ENCODE measurements at places on chromosomes 12 and 14. TPM values are rescaled to one million over a fixed set of nuclear protein-coding genes. Genes with fewer than 3 reads are reported as not detected.

DNA sequence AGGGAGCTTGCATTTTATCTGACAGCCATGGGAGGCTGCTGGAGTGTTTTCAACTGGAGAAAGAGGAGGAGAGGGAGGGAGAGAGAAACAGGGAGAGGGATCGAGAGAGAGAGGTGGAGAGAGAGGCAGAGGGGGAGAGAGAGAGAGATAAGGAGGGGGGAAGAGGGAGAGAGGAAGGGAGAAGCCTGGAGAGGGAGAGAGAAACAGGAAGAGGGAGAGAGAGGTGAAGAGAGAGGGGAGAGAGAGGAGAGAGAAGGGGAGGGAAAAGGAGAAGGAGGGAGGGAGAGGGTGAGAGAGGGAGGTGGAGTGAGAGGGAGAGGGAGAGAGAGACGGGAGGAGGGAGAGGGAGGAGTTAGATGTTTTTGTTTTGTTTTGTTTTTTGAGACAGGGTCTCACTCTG lies 45.6 kb downstream of the DNAH10 start:
- H3K4me1 ChIP-seq = peaks cover 7% of the 10 kb centered on the region
- H3K4me3 ChIP-seq = no peak overlapping the region
- H3K27ac ChIP-seq = no peak overlapping the region
- peaks cover 13% of the 10 kb centered on the region for H3K27me3 ChIP-seq

- H3K27me3 ChIP-seq = no peaks in the 10 kb centered on the region
- peak; percentile 35 for DNase-seq
- peaks cover 17% of the 10 kb centered on the region for H3K36me3 ChIP-seq
- H3K4me1 ChIP-seq = peaks cover 41% of the 10 kb centered on the region
Observed at GRCh38 chr12:51082561-51083125, 753 bp downstream of the CSRNP2 start.

GRCh38 chr14:73105727-73106126 lies 30.6 kb upstream of the PSEN1 start:
- peaks cover 74% of the 10 kb centered on the region for H3K36me3 ChIP-seq
- H3K27me3 ChIP-seq = no peaks in the 10 kb centered on the region
- H3K4me1 ChIP-seq = no peaks in the 10 kb centered on the region
- H3K4me3 ChIP-seq = no peak overlapping the region
- DNase-seq = no peak

DNA sequence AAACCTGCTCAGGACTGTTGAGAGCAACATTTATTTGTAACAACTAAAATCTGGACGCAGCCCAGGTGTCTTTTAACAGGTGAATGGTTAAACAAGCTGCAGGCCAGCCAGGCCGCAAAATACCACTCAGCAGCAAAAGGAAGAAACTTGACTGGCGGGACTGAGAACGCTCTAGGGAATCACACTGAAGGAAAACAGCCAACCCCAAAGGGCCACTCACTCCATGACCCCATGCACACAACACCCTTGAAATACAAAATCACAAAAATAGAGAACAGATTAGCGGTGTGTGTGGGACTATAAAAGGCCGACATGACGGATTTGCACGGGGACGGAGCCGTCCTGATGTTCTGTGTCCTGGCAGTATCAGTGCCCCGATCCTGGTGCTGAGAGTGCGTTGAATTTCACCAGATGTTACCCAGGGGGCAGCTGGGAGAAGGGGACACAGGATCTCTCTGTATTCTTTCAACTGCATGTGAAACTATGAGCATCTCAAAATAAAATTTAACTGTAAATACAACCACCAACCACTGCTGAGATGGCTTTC lies 23.0 kb downstream of the VPS37B start:
- H3K4me1 ChIP-seq = peaks cover 65% of the 10 kb centered on the region
- peaks cover 58% of the 10 kb centered on the region for H3K36me3 ChIP-seq
- no peak for DNase-seq
- H3K27ac ChIP-seq = no peak overlapping the region

GRCh38 chr12:93533310-93533709 lies 39.2 kb upstream of the SOCS2 start:
- H3K36me3 ChIP-seq = no peaks in the 10 kb centered on the region
- H3K27me3 ChIP-seq = no peaks in the 10 kb centered on the region
- H3K4me3 ChIP-seq = no peak overlapping the region
- no peak for DNase-seq

GRCh38 chr14:96861568-96862310 lies 64.6 kb downstream of the VRK1 start:
- no peak overlapping the region for H3K27ac ChIP-seq
- DNase-seq = no peak
- H3K36me3 ChIP-seq = peaks cover 49% of the 10 kb centered on the region
- no peaks in the 10 kb centered on the region for H3K27me3 ChIP-seq
- H3K4me1 ChIP-seq = no peaks in the 10 kb centered on the region

DNA sequence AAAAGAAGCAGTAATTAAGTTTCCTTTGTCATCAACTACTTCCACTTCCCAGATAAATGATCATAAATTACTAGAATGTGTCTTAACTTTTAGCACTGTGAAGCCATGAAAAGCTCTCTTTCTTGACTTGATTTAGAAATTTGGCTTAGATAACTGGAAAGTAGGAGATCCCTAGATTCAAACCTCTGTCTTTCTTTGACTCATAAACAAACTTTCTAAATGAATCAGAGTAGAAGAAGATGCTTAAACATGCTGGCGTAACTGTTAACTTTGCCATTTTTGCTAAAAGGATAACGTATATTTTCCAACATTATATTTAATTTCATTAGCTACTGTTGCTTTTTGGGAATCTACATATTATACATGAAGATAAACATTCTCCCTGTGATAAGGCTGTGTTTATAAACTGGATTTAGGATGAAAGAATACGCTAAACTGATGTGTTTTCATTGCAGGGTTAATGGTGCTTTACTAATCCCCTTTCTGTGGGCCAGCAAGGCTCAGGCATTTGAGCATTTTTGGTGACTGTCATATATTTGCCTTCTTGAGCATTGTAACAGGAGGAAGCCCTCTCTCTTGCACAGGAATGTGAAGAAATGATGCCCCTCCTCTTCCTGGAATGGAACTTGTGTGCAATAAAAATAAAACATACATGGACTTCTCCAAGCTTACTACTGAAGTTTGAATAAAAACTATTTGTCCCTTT lies 301.4 kb downstream of the BMP4 start:
- no peaks in the 10 kb centered on the region for H3K27me3 ChIP-seq
- H3K4me3 ChIP-seq = no peak overlapping the region
- no peak overlapping the region for H3K27ac ChIP-seq
- H3K4me1 ChIP-seq = no peaks in the 10 kb centered on the region

GRCh38 chr14:81305743-81306142 lies 85.0 kb upstream of the GTF2A1 start:
- no peak overlapping the region for H3K27ac ChIP-seq
- H3K36me3 ChIP-seq = no peaks in the 10 kb centered on the region
- no peak overlapping the region for H3K4me3 ChIP-seq
- peaks cover 22% of the 10 kb centered on the region for H3K4me1 ChIP-seq
- no peak for DNase-seq
- H3K27me3 ChIP-seq = no peaks in the 10 kb centered on the region

- no peak overlapping the region for H3K4me3 ChIP-seq
- H3K36me3 ChIP-seq = no peaks in the 10 kb centered on the region
- no peaks in the 10 kb centered on the region for H3K4me1 ChIP-seq
Observed at GRCh38 chr14:53399057-53399456, 245.9 kb upstream of the DDHD1 start.

DNA sequence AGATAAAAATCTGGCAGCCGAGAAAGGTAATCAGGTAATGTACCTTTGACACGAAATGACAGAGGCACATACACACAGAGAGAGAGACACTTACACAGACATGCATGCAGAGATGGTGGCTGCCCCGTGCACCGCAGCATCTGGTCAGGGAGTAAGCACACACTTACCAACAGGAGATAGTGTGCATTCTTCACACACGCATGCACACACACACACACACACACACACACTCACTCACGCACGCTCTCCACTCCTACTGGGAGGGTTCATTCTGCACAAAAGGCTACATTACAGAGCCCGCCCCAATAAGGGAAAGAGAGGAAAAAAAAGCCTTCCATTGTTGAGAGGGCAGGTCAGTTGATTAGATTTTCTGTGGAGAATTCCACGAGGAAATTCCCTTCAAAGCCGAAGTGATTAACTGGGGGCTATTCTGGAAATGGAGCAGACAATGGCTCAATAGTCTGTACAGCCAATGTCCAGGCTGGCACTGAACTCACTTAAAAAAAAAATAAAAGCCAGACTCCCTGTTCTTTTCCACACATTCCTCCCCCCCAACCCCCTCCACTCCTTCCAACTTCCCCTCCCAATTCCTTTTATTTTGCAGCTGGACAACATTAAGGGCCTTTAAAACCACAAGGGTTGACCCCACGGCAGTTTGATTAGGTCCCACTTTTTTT lies 1.4 kb upstream of the SOX5 start:
- H3K27me3 ChIP-seq = no peaks in the 10 kb centered on the region
- H3K27ac ChIP-seq = no peak overlapping the region
- no peaks in the 10 kb centered on the region for H3K36me3 ChIP-seq
- DNase-seq = no peak
- H3K4me3 ChIP-seq = no peak overlapping the region
- H3K4me1 ChIP-seq = no peaks in the 10 kb centered on the region

DNA sequence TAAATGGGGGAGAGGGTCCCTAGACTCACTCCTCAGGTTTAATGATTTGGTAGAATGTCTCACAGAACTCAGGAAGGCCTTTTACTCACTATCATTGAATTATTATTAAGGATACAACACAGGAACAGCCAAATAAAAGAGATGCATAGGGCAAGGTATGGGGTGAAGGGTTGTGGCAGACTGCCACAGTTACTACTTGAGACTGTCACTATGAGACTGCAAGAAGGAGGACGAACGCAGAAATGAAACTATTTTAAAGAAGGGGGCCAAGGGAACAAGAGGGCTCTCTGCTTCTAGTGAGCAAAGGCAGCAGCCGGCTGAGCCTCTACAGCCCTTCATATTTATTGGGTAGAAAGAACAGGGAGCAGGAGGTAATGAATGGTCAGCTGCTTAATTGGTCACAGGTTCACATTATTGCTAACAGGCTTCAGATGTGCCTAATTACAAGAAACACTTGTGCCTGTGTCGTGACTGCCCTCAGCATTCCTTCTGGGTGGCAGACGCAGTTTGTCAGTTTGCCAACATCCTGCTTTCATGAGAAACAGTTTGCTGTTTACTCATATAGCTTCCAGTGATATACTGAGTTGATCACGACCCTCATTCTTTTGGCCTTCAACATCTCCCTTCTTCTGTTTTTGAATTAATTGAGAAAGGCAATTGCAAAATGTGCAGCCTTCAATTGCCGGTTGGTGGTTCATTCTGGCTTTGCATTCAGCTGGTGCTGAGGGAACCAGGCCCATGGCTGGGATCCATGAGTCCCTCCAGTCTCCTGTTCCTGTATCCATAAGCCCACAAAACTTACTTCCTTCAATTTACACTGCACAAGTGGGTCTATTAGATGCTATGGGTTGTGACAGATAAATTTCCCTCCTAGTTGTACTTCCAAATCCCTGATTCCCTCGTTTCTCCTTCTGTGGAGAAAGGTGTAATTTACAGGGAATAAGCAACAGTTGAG lies 82.8 kb upstream of the PLEKHG7 start:
- H3K4me3 ChIP-seq = no peak overlapping the region
- H3K27ac ChIP-seq = no peak overlapping the region
- H3K27me3 ChIP-seq = no peaks in the 10 kb centered on the region
- H3K36me3 ChIP-seq = peaks cover 2% of the 10 kb centered on the region
- DNase-seq = no peak

DNA sequence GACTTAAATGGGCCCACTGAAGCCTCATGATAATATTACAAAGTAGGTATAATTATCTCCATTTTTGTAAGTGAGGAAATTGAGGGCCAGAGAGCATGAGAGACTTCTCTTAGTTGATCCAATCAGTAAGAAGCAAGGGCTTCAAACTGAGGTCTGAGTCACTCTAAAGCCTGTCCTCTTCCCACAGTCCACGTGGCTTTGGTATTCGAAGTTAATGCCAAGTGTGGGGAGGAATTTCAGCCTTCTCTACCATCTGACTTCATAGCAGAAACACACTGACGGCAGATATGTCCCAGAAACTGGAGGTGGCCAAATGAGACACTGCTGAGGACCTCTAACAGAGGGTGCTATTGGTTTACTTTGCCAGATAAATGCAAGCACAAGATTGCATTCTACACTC lies 114.4 kb upstream of the OVCH1 start:
- no peak overlapping the region for H3K27ac ChIP-seq
- no peaks in the 10 kb centered on the region for H3K4me1 ChIP-seq
- no peaks in the 10 kb centered on the region for H3K36me3 ChIP-seq

DNA sequence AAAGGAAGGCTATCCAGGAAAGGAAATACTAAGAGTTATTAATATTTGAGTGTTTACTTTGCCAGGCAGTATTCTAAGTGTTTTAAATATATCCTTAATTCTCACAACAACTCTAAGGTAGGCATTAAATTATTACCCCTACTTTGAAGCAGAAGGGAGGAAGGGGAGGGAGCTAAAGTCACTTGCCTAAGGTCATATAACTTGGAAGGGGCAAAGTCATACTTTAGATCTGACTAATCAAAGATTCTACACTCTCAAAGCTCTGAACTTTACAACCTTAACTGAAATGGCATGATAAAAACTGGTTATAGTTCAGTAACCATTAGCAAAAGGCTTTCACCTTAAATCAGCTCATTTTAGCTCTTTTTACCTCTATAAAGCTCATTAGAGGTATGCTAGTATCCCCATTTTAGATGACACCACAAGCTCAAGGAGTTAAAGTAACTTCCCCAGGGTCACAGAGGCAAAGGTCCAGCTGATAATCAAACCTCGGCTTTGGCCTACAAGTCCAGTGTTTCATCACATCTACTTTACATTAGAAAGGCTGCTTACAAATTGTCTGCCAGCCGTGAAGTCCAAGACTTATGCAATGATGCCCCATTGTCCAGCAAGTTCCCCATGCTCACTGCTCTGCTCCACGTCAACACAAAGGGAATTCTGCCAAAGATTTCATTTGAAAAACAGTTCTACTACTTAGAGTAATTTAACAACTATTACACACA lies 223.9 kb downstream of the MED13L start:
- H3K36me3 ChIP-seq = no peaks in the 10 kb centered on the region
- H3K4me3 ChIP-seq = no peak overlapping the region
- H3K27me3 ChIP-seq = no peaks in the 10 kb centered on the region
- DNase-seq = no peak
- H3K27ac ChIP-seq = no peak overlapping the region

GRCh38 chr12:54311051-54311450 lies 10.2 kb upstream of the NFE2 start:
- no peak overlapping the region for H3K4me3 ChIP-seq
- no peaks in the 10 kb centered on the region for H3K36me3 ChIP-seq
- no peak overlapping the region for H3K27ac ChIP-seq
- no peak for DNase-seq

DNA sequence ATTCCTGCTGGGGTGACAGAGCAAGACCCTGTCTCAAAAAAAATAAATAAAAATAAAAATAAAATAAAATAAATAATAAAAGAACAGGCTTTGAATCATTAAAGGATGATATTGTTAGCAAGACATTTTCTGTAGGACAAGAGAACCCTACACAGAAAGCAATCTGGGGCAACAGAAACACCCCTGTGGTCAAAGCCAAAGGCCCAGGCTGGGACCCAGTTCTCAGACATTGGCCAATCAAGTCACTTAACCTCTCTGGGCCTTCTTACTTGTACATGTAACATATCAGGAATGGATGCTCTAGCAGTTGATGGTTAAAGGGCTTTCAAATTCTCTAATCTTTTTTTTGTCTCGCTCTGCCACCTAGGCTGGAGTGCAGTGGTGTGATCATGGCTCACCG lies 35.5 kb upstream of the TESC start:
- DNase-seq = no peak
- no peaks in the 10 kb centered on the region for H3K27me3 ChIP-seq
- H3K4me3 ChIP-seq = no peak overlapping the region
- H3K4me1 ChIP-seq = peaks cover 18% of the 10 kb centered on the region

Gene BDKRB1
- total RNA-seq = not detected

Gene VRK1
- total RNA-seq = 62.0 TPM

Gene PPFIA2
- total RNA-seq = not detected

Gene RFX4
- total RNA-seq = not detected

Gene FZD10
- not detected for total RNA-seq

Gene TPH2
- not detected for total RNA-seq

Gene MYO1H
- total RNA-seq = not detected
